ENCODE measurements at places on chromosomes 3 and 15.

- DNase-seq = no peak
Observed at GRCh38 chr3:150372722-150373121, 35.4 kb upstream of the TSC22D2 start.

- DNase-seq = no peak
Observed at GRCh38 chr3:122079524-122080206, 24.5 kb downstream of the CD86 start.

GRCh38 chr15:59301527-59301926 is 71.1 kb downstream of the MYO1E start:
- DNase-seq = no peak

GRCh38 chr3:28139288-28139687 is 102.1 kb upstream of the CMC1 start:
- DNase-seq = no peak

DNA sequence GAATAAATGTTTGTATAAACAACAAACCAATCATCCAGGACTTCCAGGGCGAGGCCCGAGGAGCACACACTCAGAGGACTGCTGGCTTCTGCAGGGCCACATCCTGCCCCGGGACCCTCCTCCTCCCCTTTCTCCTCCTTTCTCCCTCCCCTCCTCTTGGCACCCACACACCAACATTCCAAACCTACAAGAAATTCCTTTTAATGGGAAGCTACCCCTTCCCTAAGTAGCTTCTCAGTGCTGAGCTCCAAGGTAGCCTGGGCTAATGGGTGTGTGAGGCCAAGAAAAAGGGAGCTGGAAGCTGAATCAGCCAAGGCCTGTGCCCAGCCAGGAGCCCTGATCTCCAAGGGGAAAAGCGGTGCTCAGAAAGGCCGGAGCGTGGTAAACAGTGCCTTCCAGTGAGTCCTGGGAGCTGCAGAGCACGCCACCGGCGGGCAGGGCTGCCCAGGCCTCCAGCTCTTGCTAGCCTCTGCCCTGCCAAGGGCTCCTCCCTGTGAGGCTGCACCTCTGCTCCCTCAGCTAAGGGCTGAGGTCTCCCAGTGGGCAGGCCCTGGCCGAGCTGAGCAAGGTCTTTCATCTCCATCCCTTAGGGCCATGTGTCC is 3.9 kb downstream of the ITIH3 start:
- no peak for DNase-seq

GRCh38 chr3:156582532-156583183 is 27.7 kb upstream of the SSR3 start:
- no peak for DNase-seq

GRCh38 chr15:40847223-40847961 is 3.5 kb downstream of the SPINT1 start:
- no peak for DNase-seq

- no peak for DNase-seq
Observed at GRCh38 chr3:138089091-138089490, 26.3 kb downstream of the DZIP1L start.

DNA sequence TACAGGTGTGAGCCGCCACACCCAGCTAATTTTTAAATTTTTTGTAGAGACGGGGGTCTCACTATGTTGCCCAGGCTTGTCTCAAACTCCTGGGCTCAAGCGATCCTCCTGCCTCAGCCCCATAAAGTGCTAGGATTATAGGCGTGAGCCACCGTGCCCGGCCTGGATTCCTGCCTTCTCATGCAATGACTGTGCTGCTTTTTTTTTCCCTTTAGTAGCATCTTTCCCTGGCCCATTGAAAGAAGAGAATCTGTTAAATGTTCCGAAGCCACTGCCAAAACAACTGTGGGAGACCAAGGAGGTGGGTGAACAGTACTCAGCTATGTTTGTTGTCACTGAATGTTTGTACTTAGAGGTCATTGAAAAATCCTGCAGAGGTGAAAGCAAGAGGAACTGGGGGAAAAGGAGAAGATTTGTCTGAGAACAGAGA is 88.0 kb downstream of the CRTC3 start:
- DNase-seq = no peak

- DNase-seq = no peak
Observed at GRCh38 chr3:49671291-49672288, 2.6 kb upstream of the APEH start.

GRCh38 chr3:194203482-194204041 is 67.6 kb downstream of the HES1 start:
- DNase-seq = no peak

Data from skeletal muscle cell (primary cell).